Putamen (tissue), 1 donor: ENCODE measurements at places on chromosomes 7 and 10.

DNA sequence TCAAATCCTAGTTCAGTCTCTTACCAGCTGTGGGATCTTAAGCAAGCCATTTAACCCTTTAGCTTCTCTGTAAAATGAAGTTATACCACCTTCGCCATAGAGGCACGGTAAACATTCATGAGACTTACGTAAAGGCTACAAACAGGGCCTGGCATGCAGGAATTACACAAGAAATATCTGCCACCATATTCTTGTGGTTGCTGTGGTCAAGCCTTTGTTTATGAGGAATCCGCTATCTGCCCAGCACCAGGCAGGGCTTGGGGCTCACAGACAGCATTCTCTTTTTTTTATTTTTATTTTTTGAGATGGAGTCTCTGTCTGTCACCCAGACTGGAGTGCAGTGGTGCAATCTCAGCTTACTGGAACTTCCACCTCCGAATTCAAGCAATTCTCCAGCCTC lies 9.9 kb downstream of the AIFM2 start:
- DNase-seq, result no peak

- no peak for DNase-seq
These were observed 760.0 kb upstream of the SORCS1 start for GRCh38 chr10:107924458-107924857.

GRCh38 chr7:106022193-106022821 lies 59.2 kb downstream of the CDHR3 start:
- DNase-seq, result no peak

DNA sequence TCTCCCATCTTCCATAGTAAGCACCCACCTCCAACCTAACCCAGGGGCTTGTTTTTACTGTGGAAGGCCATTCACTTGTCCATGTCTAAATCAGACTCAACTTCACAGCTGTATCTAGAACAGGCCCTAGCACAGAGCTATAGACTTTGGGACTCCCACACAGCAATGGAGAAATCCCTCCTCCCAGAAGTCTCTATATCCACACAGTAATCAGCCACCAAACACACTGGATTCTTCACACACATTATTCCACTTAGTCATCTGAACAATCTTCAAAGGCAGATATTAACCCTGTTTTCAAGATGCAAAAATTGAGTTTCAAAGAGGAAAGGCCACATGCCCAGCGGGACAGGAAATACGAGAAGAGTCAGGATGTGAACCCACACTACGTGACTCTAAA lies 81.8 kb downstream of the MALSU1 start:
- no peak for DNase-seq

- peak; percentile 16 for DNase-seq
These were observed 25.1 kb downstream of the ZMIZ1 start for GRCh38 chr10:79093658-79094411.

DNA sequence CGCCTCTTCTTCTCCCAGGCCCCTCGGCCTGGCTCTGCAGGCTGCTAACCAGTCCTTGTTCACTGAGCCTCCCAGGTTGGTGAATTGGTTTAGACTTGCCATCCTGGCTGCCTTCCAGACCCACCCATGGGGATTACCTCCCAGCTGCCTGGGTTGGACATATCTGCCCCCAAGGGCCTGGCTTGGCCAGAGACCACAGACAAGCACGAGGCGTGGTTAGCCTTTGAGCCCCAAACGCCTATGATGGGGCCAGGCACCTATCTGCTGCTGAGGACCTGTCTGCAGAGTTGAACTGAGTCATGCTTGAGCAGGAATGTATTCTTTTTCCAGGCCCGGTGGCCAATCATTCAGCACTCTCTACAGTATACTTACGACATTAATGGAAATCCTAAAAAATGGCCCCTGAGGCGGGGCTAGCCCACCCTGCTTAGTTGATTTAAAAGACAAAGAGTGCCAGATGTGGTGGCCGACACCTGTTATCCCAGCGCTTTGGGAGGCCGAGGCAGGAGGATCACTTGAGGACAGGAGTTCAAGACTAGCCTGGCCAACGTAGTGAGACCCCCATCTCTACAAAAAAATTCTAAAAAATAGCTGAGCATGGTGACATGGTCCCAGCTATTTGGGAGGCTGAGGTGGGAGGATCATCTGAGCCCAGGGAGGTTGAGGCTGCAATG lies 361.5 kb downstream of the FRMD4A start:
- DNase-seq, result no peak

DNA sequence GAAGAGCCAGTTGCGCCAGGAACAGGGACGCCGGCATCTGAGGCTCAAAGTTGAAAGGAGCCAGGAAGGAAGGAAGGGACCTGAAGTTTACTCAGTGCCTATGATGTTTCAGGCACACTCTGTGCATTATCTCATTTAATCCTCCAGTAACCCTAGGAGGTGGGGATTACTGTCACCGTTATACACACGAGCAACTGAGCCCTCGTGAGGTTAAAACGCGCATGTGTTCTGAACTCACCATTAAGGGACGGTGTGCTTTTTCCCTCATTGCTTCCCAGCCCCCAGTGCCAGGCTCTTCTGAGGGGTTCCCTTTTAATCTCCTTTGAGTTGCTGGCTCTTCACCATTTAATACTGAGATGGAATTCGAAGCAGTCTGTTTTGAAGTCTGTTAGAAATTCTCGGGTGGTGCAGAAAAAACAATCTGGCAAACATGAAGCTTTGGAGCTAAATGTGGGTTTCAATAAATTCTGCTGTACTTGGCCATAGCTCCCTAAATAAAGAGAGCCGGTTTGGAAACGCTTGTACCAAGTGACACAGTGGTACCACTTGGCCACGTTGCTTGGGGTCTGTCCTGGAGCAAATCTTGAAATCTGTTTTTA lies 102.2 kb downstream of the TAX1BP1 start:
- no peak for DNase-seq

DNA sequence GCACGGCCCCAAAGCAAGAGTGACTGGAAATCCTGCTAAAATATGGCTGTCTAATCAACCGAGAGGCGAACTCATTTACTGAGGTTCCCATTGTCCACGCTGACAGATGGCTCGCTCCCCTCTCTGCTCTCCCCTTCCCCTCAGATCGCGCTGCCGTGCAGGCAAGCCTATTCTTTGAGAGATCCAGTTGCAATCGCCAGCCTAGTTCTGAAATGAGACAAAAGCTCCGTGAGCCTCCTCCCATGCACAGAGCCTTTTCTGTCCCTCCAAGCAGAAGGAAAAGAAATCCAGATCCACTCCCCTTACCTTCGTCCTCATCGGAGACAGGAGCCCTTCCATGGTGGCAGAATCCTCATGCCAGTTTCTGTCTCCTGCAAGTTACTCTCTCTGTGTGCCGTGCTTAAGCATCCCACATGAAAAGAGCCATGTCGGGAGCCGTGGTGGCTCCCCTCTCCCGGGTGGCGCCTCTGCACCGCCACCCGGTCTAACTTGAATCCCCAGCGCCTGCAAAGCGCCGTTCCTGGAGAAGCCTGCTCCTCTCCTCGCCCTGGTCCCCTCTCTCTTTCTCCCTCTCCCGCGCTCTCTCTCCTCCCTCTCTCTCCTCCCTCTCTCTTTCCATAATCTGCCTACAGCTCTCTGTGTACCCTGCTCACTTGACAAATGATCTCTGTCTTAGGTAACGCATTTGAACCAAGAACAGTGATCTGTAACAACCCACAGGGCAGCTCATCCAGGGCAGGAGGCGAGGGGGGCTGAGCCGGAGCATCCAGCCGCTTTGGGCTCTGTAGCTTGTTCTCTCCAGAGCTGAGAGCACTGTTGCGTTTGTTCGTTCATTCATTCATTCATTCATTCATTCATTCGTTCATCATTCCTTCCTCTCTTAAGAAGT lies 156.8 kb downstream of the FRMD4A start:
- peak; percentile 32 for DNase-seq

- peak; percentile 30 for DNase-seq
These were observed 63.9 kb downstream of the STK17A start for GRCh38 chr7:43646603-43647338.

- no peak for DNase-seq
These were observed 184.2 kb downstream of the STK31 start for GRCh38 chr7:23893942-23894891.
